ENCODE measurements at places on chromosomes 11 and 22.
A peak's percentile ranks its signal among the peaks of the same experiment; 100 is the strongest.

GRCh38 chr11:19931771-19932369, 219.2 kb downstream of the NAV2 start:
- DNase-seq = no peak

- DNase-seq = peak; percentile 5
These were observed 37.8 kb upstream of the CELSR1 start for GRCh38 chr22:46574993-46575910.

- no peak for DNase-seq
These were observed 47.5 kb downstream of the NOX4 start for GRCh38 chr11:89443361-89444322.

GRCh38 chr22:18148293-18148965, 1.5 kb upstream of the USP18 start:
- no peak for DNase-seq

- DNase-seq = no peak
These were observed 1.5 kb downstream of the ADAMTS8 start for GRCh38 chr11:130426837-130427341.

- no peak for DNase-seq
These were observed 9.3 kb upstream of the NUP160 start for GRCh38 chr11:47857485-47857884.

- peak; percentile 42 for DNase-seq
These were observed 6.7 kb upstream of the SYT7 start for GRCh38 chr11:61587541-61587941.

DNA sequence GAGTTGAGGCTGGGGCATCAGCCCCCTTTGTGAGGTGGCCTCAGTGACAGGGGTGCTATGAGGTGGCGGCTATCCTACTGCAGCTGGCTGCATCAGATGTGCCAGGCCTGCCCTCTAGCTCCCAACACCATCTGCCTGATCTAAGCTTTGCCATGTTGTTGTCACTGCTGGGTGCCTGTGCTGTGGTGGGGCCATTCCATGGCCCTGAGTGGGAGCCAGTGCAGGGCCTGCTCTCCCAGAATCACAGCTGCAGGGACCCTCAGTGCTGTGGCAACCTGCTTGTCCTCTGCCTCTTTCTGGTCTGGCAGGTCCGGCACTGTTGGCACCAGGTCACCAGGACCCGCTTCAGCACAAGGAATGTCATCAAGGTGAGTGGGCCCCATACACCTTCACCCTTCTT, 1.8 kb upstream of the SNU13 start:
- no peak for DNase-seq

- DNase-seq = no peak
These were observed 25.4 kb upstream of the IGSF9B start for GRCh38 chr11:133982151-133982550.

DNA sequence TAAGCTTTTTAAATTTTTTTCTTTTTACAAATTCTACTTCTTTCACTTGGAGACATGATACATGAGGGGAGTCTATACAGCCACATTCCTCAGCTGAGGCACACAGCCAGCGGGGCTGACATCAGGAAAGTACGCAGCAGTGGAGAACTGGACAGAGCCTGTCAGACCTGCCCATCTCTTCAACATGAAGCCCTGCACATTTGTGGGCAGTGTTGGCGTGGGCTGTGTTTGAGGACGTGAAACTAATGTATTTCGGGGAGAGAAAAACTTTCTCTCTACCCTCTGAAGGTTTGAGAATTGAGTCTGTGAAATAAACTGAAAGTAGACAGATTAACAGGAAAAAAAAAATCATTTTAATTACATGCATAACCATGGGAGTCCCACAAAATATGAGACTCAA, 84.8 kb upstream of the HTATIP2 start:
- no peak for DNase-seq

DNA sequence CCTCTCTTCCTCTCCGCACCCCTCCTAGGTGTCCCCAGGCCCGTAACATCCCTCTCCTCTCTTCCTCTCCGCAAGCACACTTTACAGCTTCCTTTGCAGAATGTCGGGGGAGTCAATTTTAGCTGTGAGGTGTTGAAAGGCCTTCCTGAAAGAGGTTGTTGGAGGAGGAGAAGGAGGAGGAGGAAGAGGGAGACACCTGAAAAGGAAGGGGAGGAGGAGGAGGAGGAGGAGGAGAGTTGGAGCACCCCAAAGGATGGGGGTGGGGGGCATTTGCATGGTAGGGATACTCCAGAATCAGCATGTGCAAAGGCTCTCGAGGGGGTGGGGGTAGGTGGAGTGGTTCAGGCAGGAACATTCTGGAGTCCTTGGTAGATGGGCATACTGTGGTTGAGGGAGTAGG, 1045.1 kb downstream of the TBC1D22A start:
- no peak for DNase-seq

DNA sequence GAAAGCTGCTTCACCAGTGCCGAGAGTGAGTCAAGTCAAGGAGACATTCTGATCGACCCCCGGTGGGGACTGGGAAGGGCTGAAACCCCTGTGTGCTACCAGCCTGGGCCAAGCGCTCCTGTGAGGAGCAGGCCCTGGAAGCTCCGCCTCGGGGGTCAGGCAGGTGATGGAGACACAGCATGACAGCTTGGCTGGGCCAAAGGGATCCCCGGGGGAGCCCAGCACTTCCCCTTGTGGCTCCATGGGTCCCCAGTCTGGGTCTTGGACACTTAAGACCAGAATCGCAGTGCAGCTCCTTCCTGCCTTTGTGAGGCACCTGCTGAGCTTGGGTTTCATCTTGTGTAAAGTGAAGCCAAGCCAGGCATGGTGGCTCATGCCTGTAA, 89.2 kb downstream of the MORC2 start:
- no peak for DNase-seq

DNA sequence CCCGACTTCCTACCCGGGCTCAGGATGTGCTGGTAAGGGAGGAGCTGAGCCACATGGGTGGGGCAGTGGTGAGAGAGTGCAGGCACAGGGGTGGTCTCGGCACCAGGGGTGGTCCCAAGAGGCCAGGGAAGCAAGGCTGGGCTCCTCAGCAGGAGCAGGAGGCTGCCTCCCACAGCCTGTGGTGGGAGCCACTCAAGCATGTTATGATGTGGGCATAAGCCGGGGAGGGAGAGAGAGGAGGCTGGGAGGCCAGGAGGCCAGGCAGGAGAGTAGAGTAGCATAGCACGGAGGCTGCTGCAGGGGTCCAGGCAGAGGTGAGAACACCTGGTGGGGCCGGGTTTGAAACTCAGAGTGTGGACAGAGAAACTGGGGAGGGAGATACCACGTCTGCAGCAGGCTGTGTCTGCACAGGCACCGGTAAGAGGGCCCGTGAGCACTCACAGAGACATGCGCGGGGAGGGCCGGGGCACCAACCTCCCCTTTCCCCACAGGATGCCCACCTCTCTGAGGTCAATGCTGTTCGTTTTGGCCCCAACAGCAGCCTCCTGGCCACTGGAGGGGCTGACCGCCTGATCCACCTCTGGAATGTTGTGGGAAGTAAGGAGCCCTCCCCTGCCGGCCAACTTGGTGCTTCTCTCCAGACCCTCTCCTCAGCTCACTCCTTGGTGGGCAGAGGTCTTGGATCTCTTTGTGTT, 10.7 kb downstream of the ATG16L2 start:
- no peak for DNase-seq

DNA sequence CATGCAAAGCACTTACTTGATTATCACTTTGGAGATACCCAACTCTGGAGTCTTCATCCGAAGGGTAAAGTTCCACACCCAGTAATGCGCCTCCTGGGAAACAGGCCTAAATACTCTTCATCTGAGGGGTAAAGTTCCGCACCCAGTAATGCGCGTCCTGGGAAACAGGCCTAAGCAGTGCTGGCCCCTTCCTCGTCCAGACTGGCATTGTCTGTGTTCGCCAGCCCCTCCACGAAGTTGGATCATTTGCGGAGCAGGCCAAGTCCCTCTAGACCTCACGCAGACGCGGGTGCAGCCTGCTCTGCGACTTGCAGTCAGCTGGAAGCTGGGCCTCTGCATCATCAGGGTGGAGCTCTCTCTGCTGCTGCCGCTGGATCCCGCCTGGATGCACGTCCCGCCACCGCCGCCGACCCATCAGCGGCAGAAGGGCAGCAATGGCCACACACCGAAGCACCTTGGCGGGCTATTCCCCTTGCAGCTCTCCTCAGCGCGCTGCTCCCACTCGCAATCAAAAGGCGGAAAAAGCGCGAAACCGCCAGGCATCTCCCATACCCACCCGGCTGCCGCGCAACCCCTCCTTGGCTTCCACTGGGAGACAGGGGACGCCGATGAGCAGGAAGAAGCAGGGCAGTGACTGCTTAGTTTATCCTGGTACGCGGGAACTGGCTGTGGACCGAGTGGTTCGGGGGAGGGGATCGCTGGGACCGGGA, 34.1 kb upstream of the GLYATL1 start:
- no peak for DNase-seq
